ENCODE measurements at places on chromosomes 1 and 21.

GRCh38 chr1:95384567-95384966, 150.6 kb downstream of the RWDD3 start:
- no peak for DNase-seq

- DNase-seq = no peak
Observed at GRCh38 chr21:16194788-16195537, 465.2 kb downstream of the USP25 start.

GRCh38 chr21:15651172-15651571, 78.6 kb upstream of the USP25 start:
- DNase-seq = no peak

DNA sequence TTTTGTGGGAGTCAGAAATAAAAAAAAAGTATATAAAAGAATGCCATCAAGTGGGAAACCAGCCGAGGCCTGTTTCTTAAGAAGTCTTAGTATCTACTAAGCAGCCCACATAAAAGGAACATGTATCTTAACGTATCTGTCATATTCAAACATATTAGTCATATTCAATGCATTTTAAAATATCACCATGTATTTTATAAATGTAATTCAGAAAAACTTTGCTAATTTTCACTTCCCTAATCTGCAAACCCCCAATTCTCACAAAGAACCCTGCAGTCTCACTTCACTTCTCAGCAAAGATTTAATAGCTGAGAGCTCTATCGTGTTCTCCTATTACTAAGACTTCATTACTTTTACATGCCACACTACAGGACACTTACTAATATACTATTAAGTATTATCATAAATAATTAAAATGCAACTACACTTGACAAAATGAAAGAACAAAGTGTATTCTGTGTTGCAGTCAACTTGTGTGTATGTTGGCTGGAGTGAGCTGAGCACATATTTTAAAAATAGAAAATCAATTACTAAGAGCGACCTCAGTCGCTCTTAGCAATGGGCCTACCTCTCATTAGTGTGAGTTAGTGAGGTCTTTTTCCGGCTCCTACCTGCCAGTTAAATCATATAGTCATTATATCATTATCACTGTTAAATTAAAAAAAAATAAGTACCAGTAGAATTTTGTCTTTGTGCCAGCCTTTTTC, 484.3 kb downstream of the LMO4 start:
- no peak for DNase-seq

- no peak for DNase-seq
Observed at GRCh38 chr1:28136169-28136921, 40.1 kb downstream of the PTAFR start.

DNA sequence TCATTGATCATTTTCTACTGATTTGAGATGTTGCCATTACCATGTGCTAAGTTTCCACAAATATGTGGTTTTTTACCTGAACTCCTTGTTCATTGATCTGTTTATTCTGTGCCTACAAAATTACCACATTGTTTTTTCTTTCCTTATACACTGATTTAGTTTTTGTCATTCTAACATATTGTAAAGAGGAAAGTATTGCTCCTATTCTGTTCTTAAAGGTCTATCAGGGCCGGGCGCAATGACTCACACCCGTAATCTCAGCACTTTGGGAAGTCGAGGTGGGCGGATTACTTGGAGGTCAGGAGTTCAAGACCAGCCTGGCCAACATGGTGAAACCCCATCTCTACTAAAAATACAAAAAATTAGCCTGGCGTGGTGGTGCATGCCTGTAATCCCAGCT, 75.1 kb downstream of the CAMTA1 start:
- DNase-seq = no peak

DNA sequence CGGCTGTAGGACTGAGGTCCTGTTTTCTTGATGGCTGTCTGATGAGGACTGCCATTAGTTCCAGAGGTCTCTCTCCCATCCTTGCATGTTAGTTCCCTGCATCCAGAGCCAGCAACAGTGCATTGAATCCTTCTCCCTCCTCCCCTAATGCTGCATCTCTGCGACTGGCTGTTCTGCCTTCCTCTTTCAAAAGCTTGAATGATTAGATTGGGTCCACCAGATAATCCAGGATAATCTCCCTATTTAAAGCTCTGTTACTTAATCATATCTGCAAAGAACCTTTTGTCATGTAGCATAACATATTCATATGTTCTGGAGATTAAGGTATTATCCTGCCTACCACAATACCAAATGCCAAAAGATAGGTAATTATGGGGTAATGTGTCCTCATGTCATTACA, 377.5 kb downstream of the GPATCH2 start:
- DNase-seq = no peak

GRCh38 chr1:160827418-160827817, 31.4 kb downstream of the LY9 start:
- DNase-seq = no peak

DNA sequence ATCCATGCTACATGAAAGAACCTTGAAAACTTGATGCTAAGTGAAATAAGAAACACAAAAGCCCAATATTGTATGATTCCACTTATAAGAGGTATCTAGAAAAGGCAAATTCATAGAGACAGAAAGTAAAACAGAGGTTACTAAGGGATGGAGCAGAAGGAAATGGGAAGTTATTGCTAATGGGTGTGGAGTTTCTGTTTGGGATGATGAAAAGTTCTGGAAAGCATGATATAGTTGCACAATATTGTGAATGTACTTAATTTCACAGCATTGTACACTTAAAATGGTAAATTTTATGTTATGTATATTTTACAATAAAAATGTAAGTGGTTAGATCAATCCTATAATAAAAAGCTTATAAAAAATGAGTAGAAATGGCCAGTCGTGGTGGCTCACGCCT, 1.6 kb upstream of the NECAP2 start:
- no peak for DNase-seq

GRCh38 chr21:24705201-24705600, 902.1 kb downstream of the MRPL39 start:
- no peak for DNase-seq

DNA sequence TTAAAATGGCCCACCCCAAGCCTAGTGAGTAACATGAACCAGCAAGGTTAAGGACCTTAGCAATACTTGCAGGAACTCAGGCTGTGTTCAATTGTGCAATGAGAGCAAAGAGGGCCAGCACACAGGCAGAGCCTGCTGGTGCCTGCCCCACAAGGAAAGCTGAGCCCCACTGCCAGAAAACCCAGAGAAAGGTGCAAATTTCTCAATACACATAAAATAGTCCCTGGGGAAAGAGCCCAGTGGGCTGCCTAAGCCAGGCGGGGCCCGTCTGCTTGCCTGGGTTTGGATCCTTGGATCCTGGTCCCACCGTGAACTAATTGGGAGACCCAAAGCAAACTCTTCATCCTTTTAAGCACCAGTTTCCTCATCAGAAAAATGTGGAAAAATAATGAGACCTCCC, 128.5 kb upstream of the CACNA1E start:
- no peak for DNase-seq

DNA sequence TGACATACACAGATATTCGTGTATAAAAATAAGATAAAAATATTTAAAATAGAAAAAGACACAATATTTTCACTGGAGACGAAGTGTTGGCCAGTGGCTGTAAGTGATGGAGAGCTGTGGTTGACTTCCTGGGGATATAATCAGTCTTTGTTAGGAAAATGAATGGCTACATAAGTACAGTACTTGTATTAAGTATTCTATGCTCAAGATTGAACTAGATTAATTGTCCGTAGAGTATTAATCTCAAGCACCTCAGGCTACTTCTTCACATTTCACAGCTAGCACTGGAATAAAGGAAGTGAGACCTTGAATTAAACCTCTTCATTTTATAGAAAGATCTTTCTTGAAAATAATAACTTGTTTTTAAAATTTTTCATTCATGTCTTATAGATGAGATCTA, 39.0 kb upstream of the RGS5 start:
- no peak for DNase-seq
